ENCODE measurements at places on chromosomes 2 and 18.

DNA sequence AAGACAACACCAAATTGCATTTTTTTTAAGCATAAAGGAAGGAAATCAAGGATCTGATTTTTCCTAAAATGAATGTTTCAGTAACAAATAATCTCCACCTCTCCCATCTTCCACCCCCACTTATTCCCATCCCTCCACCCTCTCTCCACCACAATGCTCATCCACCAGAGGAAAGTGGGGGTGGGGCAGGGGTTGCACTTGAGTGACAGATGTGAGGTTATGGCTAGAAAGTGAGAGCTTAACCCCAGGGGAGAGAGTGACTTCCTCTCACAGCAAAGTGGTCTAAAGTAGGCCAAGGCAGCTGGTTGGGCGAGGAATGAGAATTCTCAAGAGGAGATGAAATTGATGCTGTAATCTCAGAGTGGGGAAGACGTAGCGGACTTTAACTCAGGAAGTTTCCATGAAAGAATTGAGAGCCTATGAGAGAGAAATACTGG lies 104.7 kb downstream of the HNRNPLL start:
- no peak for DNase-seq

DNA sequence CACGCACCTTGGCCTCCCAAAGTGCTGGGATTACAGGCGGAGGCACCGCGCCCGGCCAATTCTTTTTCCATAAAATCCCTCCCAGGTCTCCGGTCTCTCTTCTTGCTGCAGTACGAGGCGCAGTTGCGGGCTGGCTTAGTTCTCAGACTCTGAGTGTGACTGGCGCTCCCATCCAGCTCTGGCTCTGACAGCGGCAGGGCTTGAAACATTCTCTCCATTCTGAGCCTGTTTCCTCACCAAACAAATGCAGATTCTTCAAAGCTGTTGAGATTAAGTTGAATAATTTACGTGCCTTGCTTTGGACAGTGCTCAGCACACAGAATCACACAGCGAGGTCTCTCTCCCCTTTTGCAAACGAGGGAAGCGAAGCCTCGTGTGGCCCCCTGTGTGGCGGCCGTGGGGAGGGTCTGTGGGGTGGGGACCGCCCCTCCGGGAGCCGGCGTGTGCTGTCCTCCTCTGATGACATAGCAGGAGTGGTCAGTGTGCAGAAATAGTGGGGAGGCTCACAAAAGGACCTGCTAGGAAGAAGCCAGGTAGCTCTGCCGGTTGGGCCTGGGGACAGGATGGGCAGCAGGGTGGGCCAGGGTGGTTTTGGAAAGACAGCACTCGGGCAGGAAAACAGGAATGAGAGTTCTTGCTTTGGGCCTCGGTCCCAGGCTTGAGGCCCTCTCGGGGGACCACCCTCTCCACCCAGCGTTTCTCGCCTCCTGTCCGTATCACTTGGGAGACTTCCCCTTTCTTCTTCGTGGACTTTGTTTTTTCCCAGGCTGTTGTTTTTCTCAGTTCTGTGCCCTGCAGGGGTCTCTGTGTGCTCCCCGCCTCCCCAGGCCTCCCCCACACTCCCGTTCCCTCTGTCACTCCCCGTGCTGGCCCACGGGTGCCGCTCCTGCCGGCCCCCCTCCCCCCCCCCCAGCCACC lies 75.0 kb downstream of the KCNG2 start:
- no peak for DNase-seq

GRCh38 chr2:117853873-117854272 lies 39.4 kb downstream of the DDX18 start:
- DNase-seq: no peak

GRCh38 chr2:171703574-171704347 lies 16.5 kb downstream of the DYNC1I2 start:
- no peak for DNase-seq
